Panc1 (cell line): ENCODE measurements at places on chromosomes 3 and 15. TPM values are rescaled to one million over a fixed set of nuclear protein-coding genes. Genes with fewer than 3 reads are reported as not detected.

PPIB gene
- 407 TPM for total RNA-seq

HIGD2B gene
- total RNA-seq, result 0.21 TPM

ILDR1 gene
- not detected for total RNA-seq

EIF4E3 gene
- total RNA-seq, result 0.39 TPM

ZPLD1 gene
- total RNA-seq, result not detected

GPR149 gene
- total RNA-seq, result not detected

GOLGA6L7 gene
- not detected for total RNA-seq

SPTSSB gene
- 3.7 TPM for total RNA-seq

MKRN3 gene
- total RNA-seq, result 7.9 TPM

PAQR5 gene
- 2.0 TPM for total RNA-seq

CDHR4 gene
- not detected for total RNA-seq
